A673 (cell line): ENCODE measurements at places on chromosomes 16 and 17. TPM values are rescaled to one million over a fixed set of nuclear protein-coding genes. Genes with fewer than 3 reads are reported as not detected.

Gene RANGRF
- 26.8 and 33.6 TPM in 2 replicates for total RNA-seq

Gene SLC7A5
- total RNA-seq: 324 and 371 TPM in 2 replicates

Gene EVPLL
- not detected in 2 replicates for total RNA-seq

Gene DBNDD1
- 24.6 and 31.9 TPM in 2 replicates for total RNA-seq

Gene SCNN1B
- total RNA-seq: 1.5 and 2.5 TPM in 2 replicates
